ENCODE measurements at places on chromosomes 6 and 20.
A peak's percentile ranks its signal among the peaks of the same experiment; 100 is the strongest.

- DNase-seq: no peak
Measured at GRCh38 chr6:127514179-127514772, 4.9 kb downstream of the MTCL3 start.

DNA sequence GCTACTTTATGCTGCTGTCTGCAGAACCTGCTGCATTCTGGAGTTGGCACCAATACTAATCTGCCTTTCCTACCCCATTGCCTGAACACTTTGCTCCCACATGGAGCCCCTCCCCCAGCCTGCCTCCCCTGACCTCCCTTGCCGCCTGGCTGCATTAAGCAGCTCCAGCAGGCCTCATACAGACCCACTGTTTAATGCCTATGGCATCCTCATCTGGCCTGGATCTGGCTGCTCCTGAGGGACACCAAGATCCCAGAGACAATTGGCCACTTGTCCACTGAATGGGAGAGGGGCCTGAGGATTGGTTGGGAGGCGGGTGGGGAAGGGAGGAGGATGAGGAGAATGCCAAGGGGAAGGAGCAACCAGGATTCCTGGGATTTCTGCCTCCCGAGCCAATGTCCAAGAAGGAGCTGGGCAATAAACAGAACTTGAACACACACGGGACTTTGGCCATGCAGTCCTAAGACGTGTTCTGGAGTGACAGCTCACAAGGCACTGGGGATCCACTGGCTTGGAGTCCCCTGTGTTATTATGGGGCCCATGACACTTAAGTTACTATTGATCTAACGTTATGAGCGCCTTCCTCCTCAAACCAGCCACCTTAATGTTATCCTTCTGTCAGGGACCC is 10.4 kb upstream of the KCNK5 start:
- no peak for DNase-seq

GRCh38 chr6:72382602-72383529 is 239.0 kb upstream of the KCNQ5 start:
- DNase-seq: no peak

GRCh38 chr20:2865630-2866029 is 7.7 kb upstream of the PTPRA start:
- DNase-seq: peak; percentile 44

- no peak for DNase-seq
Measured at GRCh38 chr6:81857812-81858211, 105.3 kb upstream of the TENT5A start.

- DNase-seq: no peak
Measured at GRCh38 chr6:29566856-29567255, 7.3 kb upstream of the UBD start.

DNA sequence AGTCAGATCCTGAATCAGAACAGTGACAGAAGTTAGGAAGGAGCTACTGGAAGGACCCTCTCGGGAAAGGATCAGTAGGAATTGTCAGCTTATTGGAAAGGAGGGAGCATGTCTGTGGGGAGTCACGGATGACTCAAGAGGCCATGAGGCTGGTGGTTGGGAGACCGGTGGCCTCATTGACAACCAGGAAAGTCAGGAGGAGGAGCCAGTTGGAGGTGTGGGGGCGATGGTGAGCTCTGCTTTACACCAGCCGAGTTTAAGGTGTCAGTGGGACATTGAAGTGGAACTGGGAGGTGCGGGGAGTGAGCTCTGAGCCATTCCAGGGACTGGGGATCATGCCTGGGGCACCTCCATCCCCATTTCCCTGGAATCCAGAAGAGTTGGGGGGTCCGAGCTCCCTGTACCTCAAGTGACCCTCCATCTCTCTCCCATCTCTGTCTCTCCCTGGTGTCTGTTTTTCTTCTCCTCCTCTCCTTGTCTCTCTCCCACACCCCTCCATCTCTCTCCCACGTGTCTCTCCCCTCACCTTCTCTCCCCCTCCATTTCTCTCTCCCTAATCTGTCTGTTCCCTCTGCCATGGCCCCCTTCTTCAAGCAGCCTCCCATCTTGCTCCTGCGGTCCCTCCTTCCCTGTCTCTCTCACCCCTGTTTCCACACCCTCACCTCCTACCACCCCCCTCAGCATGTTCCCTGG is 14.3 kb upstream of the ZBTB9 start:
- no peak for DNase-seq

DNA sequence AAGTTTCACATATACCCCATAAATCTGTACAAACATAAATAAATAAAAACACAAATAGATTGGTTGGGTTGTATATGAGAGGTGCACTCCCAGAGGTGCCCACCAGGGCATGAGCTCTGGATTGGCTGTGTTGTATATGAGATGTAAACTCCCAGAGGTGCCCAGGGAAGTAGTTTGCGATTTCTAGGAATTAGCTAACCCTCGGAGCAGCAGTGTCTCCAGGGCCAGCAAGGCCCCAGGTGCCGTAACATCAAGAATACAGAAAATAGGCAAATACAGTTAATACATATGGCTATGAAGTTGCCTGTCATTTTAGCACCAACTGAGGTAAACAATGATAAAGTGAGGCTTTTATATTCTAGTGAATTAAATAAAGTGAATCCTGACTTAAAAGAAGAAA is 5.4 kb upstream of the GINM1 start:
- no peak for DNase-seq
